D341Med (cell line): ENCODE measurements at places on chromosomes 12 and 14.

GRCh38 chr14:43647302-43647701, 859.8 kb downstream of the FSCB start:
- DNase-seq, result no peak

- DNase-seq, result no peak
These were observed 17.9 kb upstream of the MGST1 start for GRCh38 chr12:16329594-16329993.

GRCh38 chr12:41206298-41206697, 18.2 kb downstream of the PDZRN4 start:
- DNase-seq, result no peak

GRCh38 chr12:18332173-18332572, 70.9 kb downstream of the PIK3C2G start:
- DNase-seq, result no peak

DNA sequence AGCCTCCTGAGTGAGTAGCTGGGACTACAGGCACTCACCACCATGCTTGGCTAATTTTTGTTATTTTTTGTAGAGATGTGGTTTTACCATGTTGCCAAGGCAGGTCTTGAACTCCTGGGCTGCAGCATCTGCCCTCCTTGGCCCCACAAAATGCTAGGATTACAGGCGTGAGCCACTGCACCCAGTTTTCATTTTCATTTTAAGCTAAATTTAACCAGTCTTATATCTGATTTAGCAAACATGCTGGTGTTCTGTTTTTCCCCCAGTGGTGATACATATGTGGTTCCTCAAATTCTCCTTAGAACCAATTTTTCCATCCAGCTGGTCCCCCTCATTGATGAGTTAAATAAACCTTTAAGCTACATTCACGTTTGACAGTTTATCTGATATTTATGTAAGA, 43.8 kb upstream of the BICD1 start:
- no peak for DNase-seq

- peak; percentile 80 for DNase-seq
These were observed 45.3 kb upstream of the ANO6 start for GRCh38 chr12:45170456-45171042.

- DNase-seq, result no peak
These were observed 127.3 kb downstream of the EFCAB11 start for GRCh38 chr14:89827265-89827664.
